ENCODE measurements at places on chromosomes 6 and 20. TPM values are rescaled to one million over a fixed set of nuclear protein-coding genes. Genes with fewer than 3 reads are reported as not detected.

TBXT gene
- polyA plus RNA-seq = not detected

DNA sequence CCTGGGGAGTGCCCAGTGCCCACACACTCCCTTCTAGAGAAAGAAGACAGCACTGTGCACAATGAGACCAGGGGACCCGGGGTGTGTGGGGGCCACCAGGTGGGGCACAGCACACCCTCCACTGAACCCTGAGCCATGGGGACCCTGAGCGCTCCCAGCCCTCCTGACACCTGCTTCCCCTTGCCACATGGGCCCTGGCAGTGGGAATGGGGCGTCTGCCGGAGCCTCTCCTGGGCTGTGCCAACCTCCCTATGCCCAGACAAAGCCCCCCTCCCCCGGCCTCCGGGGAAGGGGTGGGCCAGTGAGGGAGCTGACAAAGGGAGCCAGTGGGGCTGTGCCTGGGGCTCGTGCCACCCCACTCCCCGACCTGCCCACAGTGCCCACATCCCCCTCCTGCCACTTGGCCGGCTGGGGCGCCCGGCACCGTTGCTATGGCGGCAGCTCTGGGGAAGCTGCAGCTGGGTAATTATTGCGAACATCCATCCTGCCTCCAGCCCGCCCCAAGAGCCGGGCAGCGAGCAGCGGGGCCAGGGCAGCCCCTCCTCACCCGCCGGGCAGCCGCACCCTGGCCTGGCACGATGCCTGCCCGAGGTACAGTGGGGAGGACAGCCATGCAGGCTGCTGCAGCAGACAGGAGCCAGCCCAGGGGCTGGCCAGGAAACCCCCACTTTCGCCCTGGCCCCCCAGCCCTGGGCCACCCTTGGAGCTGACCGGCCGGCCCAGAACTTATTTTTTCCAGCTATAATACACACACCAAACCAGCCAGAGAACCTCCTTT is 41.9 kb upstream of the NOL4L start:
- no peak for DNase-seq

GRCh38 chr6:22966691-22967422 is 397.5 kb downstream of the HDGFL1 start:
- no peak for DNase-seq

TMC2 gene
- polyA plus RNA-seq = 0.04 TPM

GRCh38 chr20:59805786-59806577 is 127.5 kb downstream of the SYCP2 start:
- DNase-seq = no peak

RNF114 gene
- 79.7 TPM for polyA plus RNA-seq

CRIP3 gene
- 0.15 TPM for polyA plus RNA-seq

MLN gene
- polyA plus RNA-seq = not detected

- no peak for DNase-seq
These were observed 17.8 kb upstream of the SLC22A7 start for GRCh38 chr6:43280234-43280633.

DNA sequence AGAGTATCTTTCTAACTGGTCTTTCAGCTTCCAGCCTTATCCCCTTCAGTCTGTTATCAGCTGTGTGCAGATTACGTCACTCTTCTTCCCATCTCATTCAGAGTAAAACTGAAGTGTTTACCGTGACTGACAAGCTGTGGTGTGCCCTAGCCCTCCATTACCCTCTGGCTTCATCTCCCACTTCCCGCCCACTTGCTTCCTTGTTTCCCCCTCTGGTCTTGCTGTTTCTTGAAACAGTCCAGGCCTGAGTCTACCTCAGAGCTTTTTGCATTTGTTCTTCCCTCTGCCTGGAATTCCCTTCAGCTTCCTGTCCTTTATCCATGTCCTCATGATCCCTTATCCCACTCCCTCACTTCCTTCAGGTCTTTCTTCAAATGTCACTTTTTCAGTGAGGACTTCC is 66.9 kb downstream of the CARMIL1 start:
- no peak for DNase-seq

- no peak for DNase-seq
These were observed 1.7 kb upstream of the NHSL1 start for GRCh38 chr6:138500867-138501446.

HUS1B gene
- not detected for polyA plus RNA-seq

- DNase-seq = no peak
These were observed 14.6 kb upstream of the SYNJ2 start for GRCh38 chr6:157967020-157967419.

DNA sequence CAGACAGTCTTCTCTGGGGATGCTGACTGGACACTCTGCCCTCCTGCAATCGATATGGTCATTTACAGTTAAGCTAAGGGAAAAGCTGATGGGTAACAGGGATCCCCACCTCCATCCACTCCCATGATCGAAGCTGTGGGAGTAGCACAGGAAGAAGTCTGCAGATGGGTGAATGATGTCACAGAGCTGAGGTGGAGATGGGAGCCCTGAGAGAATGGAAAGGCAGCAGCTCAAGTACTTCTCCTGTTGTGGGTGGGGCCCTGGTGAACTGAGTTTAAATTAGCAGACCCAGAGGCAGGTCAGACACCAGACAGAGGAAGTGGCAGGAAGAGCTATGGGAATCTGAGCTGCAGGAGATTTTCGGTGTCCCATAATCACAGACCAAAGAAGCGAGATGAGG is 29.0 kb downstream of the HDGFL1 start:
- DNase-seq = no peak

GRCh38 chr6:30617565-30618269 is at the start of gene MRPS18B:
TSS of gene MRPS18B (plus strand) at chr6:30617840. CDS start at chr6:30617866, 26 bp downstream.
- peak; percentile 98 for DNase-seq

DNA sequence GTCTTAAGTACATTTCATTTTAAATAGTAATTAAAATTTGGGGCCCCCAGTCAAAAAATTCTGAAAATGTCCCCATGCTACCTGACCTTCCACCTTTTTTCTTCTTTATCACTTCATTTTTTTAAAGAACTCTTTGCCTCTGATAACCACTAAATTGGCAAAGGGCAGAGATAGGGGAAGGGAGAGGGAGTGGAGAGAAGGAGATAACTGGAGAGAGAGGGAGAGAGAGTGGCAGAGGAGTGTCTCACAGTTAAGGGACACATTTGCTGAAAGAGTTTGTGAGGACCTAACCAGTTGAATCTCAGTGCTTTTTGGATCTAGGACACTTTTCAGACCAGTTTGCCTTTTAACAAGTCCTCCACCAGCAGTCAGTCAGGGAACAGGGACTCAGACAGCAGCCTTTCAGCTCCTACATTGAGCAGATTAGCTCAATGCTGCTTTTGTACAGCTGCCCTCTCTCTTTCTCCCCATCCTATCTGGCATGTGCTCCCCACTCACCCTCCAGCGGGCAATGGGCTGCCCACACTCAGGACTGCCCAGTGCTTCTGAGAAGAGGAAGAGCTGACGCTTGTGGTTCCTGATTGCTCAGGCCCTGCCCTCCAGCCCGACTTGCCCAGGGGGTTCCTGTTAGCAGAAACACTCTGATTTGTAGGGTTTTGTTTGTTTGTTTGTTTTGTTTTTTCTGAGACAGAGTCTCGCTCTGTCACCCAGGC is 14.4 kb downstream of the ARMC2 start:
- DNase-seq = no peak

DNA sequence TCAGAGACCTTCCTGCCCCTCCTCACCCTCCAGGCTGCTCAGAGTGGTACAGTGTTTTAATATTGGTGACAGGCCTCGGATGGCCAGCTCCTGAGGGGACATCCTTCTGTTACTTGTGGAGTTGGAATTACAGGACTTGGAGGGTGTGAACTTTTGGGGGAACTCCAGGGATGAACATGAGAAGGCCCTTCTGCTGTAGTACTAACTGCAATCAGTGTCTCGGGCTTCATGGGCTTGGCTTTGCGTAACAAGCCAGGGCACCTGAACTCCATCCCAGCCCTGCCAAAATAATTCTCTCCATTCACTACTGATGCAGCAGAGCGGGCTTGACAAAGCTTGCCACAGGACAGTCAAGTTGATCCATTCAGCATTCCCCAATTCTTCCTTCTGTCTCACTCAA is 28.6 kb downstream of the SLC22A23 start:
- DNase-seq = no peak
